ENCODE measurements at places on chromosomes 5 and 9.

DNA sequence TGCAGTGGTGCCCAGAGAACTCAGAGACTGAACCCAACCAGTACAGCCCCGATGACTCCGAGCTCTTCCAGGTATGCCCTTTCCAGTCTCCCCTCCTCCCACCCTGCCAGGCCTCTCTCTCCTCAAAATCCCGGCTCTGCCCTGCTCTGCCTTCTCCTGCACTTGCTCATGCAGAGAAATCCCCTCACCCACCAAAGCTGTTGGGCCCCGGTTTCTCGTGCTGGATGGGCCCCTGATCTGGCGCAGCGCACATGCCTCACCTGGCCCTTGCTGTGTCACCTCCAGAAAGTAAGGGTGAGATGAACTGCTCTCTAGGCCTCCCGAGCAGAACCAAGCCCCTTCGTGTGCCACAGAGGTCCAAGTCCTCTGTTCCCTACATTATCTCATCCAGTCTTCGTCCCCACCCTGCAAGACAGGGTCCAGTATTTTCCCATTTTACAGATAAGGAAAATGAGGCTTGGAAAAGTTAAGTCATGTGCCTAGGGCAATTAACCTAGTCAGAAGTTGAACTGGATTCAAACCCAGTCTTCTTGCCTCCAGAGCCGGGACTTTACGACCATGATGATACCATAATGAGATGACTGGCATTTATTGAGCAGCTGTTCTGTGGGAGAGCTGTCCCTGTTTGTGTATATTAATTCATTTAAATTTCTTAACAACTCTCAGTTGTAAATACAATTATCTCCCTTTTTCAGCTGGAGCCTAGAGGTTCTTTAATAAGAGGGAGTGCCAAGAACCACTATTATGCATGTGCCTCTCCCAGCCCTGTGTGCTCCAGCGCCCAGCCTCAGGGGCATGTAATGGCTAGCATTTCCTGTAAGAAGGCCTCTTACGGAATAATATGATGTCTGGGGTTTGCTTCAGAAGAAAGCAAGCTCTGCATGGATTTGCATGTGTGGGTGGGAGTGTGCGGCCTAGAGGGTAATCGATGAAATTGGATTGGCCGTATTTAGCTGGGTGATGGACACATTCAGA is 90.7 kb downstream of the PPARGC1B start:
- DNase-seq: no peak

DNA sequence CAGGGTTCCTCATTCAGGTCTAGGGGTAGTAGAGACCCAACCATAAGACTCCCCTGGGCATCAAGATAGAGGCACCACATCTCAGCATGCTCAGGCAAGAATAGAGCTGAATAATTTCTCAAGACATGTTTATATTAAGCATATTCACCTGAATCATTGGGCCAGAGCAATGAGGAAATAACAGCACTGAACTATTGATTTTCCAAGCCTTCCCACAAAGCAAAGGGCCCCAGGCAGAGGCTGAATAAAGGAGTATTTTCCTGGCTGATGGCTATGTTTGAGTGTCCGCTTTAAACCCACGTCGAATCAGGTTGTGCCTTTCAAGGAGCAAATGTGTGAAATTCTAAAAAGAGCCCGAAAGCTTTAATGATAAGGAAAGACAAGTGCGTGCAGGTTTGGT is 129.2 kb downstream of the HSD17B3 start:
- no peak for DNase-seq

- no peak for DNase-seq
Observed at GRCh38 chr5:139138809-139139208, 59.4 kb downstream of the SIL1 start.

DNA sequence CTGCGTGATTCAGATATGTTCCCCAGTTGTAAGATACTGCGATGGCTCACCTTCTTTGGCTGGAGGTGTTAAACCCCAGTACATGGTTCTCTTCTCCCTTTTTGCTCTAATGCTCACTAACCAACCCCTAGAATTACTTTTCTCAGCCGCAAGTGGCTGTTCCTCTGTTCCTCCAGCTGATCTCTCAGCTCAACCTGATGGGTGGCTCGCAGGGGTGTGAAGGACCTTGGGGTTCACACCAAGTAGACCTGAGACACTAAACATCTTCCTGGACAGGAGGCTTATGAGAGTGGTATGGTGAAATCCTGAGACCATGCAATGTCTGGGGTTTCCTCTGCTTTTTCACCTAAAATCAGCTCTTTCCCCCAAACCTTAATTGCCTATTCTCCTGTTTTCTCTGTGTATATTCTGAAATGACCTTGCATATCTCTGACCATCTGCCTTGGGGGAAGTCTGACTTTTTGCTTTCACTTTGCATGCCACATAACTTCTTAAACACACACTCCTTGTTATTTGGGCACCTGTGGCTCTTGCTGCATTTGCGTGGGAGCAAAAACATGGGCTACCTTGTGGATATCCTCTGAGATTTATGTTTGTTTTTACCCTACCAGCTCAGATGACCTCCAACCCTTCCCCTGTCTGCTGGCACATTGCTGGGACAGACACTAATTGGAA is 15.9 kb upstream of the IFNA14 start:
- DNase-seq: no peak

GRCh38 chr5:111697881-111698757 is 58.9 kb downstream of the NREP start:
- DNase-seq: no peak

- DNase-seq: no peak
Observed at GRCh38 chr9:131017067-131017466, 8.1 kb downstream of the LAMC3 start.

Measured in stimulated activated naive CD8-positive, alpha-beta T cell treated with anti-CD3 and anti-CD28 coated beads, Interleukin-15, Interleukin-2, amounts not matched to agents 100 U/mL and 50 U/mL, for 24 hours (primary cell).